Activated T-cell treated with anti-CD3 and anti-CD28 coated beads for 48 hours (primary cell): ENCODE measurements at places on chromosomes 7 and 10.

- no peak for DNase-seq
These were observed 183.8 kb downstream of the CAMK1D start for GRCh38 chr10:12533151-12533550.

DNA sequence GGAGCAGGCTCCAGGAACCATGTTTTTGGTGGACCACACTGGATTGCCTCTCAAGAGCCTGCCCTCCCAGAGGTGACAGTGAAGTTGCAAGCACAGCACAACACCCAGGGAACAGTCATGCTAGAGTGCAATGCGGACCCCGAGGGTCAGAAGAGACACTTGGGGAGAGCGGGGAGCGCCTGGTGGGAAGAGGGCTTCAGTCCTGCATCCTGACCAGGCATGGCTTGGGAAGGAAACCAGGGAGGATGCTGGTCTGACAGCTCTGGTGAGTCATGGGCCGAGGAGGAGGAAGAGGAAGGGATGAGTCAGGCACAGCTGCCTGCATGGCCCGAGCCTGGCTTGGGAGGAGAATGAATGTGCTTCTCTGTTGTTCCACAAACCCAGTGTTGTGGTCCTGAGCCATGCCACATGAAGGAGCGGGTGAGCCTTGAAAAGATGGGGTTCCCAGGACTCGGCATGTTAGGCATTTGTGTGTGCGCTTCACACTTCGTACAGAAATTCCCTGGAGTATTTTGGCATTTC is 29.5 kb upstream of the ANKRD2 start:
- peak; percentile 58 for DNase-seq

DNA sequence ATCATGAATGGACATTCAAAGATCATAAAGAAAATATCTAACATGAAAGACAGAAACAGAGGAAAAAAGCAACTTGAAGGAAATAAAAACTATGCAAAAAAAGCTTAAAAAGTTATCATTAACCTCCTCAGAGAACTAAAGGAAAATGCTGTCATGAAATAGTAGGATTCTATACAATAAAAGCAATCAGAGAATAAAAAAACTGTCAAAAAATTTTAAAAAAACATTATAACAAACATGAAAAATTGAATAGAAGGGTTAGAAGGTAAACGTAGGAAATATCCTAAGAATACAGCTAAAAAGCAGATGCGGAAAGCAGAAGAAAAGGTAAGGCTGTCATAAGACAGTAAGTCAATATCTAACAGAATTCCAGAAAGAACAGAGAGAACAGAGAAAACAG is 44.8 kb downstream of the SGMS1 start:
- DNase-seq: no peak

DNA sequence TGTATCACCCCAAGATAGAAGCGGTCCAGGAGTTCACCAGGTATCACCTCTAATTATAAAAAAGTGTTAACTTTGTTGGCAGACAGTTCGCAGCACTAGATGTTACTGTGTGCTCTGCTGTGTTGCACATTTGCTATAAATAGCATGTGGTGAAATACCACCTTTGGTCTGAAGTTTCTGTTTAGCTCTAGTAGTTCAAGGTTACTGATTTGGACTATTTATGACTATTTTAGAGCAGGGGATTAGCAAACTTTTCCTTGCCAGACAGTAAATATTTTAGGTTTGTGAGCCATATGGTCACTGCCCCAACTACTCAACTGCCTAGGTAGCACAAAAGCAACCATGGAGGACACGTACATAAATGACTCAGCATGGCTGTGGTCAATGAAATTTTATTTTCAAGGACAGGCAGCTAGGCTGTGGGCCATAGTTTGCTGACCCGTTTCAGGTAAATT is 16.5 kb downstream of the DENND10 start:
- no peak for DNase-seq

GRCh38 chr10:69239816-69240434 is 19.8 kb downstream of the HKDC1 start:
- DNase-seq: no peak

GRCh38 chr10:49123981-49124950 is 8.9 kb upstream of the VSTM4 start:
- DNase-seq: no peak

DNA sequence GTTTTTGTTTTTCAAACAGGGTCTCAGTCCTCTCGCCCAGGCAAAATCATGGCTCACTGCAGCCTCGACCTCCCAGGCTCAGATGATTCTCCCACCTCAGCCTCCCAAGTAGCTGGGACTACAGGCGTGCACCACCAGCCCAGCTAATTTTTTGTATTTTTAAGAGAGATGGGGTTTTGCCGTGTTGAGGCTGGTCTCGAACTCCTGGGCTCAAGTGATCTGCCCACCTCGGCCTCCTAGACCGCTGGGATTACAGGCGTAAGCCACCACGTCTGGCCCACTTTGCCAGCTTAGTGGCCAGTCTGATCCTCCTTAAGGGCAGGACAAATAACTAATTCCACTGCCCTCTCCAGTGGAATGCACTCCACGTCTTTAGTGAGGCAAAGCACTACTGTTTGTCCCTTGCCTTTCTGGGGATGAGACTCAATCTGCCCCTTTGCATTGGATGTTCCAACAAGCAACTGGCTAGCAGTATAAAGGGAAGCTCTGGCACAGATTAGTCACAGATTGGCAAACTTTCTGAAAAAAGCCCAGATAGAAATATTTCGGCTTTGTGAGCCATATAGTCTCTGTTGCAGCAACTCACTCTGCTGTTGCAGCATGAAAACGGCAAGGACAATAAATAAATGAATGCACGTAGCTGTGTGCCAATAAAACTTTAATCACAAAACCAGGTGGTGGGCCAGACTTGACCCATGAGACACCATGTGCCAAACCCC is 143.8 kb upstream of the RHEB start:
- DNase-seq: no peak

- DNase-seq: peak; percentile 6
These were observed 534 bp downstream of the UBE3C start for GRCh38 chr7:157139111-157139809.

GRCh38 chr10:115566867-115567266 is 473.7 kb downstream of the ATRNL1 start:
- no peak for DNase-seq

GRCh38 chr7:46784732-46785131 is 797.2 kb downstream of the TNS3 start:
- DNase-seq: no peak

GRCh38 chr7:122304996-122305421 is 459 bp upstream of the FEZF1 start:
- DNase-seq: no peak

DNA sequence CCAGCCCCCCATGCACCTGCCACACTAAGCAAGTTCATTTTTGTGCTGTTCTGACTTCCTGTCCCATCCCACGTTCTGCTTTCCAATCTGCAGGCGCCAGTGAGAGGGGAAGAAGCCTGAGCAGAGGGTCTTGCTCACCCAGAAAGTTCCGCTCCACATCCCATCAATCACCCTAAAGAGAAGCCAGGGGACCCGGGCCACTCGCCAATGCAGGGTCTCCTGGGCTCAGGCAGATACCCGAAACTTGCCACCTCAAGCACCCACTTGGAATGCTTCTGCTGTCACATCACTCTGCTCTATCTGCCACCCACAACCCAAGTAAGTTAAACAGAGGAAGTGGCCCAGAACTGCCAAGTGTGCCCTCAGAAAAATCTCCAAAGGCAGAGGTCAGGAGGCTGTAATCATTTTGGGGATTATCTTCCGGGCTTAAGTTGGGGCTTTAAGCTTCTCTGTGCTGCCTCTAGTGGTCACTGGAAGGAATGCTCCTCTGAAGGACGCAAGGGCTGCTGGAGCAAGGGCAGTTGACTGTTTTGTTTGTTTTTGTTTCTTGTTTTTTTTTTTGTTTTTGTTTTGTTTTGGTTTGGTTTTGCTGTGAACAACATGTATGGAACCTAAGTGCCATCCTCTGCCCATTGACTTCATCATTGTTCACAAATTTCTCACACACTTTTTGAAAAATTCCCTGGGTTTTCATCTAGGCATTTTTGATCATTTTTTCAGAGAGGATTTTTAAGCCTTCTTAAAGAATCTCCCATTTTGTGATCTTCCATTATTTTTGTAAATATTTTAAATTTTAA is 25.5 kb downstream of the PRR15 start:
- DNase-seq: no peak

DNA sequence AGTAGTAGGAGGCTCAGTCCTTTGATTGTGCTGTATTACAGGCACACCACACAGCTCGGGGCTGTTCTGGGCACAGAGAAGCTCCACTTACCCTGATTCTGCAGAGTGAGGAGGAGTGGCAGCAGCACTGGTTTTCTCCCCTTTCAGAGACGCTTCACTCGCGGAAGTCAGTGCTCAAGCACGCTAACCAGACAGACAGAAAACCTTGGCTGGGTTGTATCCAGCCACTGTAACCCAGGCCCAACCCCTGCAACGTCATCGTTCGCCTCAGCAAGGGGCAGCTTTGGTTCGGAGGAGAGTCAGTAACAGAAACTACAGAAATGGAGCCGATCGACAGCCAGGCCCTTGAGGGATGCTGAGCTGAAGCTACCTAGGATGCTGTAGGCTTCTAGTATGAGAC is 171.0 kb downstream of the SLC16A9 start:
- no peak for DNase-seq

DNA sequence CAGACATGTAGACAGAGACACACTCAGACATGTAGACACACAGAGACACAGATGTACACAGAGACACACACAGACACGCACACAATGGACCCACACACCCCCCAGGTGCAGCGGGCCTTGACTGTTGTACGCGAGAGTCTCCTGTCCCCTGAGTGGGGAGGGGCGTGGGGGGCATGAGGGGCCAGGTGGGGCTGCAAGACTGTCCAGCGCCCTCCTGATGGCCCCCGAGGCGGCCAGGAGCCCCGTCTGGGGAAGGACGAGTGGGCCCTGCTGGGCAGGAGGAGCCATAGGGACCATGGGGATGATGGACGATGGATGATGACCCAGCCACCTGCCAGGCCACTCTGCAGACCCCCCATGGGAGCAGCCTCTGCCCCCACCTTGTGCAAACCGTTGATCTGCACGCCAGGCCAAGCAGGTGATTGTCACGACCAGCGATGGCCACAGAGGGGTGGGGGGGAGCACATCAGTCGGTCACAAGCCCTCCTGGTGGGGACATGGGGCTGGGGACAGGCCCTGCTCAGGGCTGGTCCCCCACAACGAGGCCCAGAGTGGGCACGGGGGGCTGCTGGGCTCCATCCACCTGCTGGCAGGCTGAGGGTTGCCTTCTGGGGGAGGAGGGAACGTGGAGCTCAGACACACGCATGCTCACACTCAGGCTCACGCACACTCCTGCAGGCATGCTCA is 11.6 kb downstream of the VENTX start:
- DNase-seq: no peak

DNA sequence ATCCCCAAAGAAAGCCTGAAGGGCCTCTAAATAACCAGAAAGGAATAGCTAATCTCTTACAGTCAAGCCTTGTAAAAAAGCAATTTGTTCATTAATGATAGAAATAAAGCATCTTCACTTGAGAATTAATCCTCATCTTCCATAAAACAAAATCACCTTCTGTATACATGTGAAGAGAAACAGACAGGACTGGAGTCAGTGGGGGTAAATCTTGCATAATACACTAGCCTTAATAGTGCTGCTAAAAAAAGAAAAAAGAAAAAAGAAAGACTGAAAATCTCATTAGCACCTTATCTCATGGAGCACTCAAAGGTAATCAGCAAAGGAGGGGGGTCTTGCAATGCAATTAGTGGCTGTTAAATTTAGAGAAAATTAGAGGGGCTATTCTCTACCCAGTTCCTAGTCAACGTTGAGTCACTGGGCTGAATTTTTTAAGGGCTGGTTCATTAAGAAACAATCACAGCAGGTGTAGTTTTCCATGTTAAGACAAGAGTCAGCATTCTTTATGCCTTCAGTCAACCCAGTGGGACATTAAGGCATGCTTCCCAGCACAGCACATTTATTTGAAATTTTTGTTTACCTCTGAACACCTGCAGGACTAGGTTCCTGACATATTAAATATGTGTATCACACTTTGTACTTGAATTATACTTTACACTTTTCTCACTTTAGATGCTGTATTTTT is 1455.7 kb upstream of the CELF2 start:
- no peak for DNase-seq

DNA sequence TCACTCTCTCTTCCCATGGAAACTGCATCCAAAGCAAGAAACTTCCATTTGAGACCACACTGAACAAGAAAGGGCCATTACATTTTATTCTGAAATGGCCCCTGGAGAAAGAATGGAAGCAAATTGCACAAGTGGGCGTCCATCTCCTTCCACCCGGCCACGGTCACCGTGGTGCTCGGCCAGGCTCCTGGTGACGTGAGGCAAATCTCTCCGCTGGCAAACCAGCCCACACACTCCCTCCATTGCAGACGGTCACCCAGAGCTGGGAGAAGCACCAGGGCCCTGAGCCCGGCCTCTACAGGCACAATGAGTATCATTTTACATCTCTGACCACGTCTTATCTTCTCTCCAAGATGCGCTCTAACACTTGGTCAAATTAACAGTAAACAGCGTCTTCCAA is 126.1 kb upstream of the FAM20C start:
- no peak for DNase-seq

DNA sequence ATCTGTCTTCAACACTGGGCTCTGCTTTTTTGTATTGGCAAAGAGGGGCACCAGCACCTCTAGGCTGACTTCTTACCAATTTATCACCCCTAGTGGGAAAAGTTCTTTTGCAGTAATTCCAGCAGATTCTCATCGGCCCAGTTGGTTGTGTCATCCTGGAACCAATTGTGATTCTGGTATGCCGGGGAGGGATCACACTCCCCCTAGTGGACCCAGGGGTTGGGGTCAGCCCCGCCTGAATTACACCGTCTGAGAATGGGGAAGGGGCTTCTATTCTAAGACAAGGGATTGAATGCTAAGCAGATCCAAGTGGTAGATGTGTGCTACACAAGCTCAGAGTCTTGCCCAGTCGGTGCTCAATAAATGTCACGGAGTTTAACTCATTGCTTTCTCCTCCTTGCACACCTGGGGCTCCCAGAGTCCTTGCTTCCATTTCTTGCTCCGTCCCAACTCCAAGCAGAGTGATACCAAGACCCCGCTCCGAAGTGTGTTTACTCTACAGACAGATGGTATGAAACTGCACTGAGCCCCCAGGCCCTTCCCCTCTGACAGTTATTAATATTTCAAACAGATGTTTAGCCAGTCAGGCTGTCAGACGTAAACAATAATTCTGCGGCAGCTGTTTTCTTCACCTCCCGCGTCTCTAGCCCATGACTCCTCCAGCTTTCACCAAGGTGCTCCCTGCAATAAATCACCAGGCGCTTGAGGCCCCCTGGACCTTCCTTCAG is 71.9 kb downstream of the C10orf105 start:
- no peak for DNase-seq

DNA sequence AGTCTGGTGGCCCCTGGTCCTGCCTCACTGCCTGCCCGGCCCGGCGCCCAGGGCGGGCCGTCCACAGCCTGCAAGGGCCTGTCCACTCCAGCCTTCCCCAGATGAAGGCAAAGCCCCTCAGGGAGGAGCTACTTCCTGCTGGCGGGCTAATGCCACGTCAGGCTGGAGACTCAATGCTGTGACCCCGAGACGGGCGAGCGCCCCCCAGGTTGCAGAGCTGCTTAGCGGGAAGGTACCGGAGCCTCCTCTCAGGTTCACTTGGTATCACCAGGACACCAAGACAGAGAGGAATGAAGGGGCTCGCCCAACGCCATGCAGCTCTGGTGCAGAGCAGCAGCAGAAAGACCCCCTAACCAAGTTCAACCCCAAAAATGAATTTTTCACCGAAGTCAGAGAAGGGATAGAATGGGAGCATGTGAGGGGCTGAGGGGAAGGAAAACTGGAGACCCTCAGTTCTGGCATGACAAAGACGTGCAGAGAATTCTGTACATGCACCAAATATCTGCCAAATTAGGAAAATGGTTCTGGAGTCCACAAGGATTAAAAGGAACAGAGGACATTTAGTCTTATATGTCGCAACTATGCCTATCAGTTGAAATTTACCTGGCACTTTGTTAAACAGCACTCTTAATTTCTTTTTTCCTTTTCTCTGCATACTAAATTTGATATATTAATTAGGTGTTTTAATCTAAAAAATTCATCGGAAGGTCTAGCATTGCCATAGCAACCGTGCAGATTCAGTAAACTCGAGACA is 2.8 kb downstream of the STK32C start:
- DNase-seq: no peak
